ENCODE measurements at places on chromosomes 1 and 21.

- DNase-seq = no peak
Measured at GRCh38 chr1:147924813-147925212, 3.4 kb upstream of the GPR89B start.

- no peak for DNase-seq
Measured at GRCh38 chr1:18414321-18414720, 66.4 kb upstream of the KLHDC7A start.

DNA sequence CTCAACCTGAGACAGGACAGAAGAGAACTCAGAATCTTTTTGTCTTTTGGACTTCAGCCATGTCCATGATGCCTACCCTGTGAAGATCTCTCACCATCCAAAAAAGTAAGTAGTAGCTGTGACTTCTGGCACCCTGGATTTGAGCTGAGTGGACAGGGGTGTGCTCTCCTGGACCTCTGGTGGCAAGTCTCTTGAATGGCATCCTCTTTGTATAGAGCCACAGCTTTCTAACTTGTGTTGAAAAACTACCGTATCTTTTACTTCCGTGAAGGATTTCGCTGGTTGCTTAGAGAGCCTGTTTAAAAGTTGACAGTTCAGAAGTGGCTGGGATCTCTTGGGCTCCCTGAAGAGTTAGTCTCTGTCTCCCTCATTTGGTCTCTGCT lies 1.8 kb downstream of the MFN2 start:
- DNase-seq = no peak

DNA sequence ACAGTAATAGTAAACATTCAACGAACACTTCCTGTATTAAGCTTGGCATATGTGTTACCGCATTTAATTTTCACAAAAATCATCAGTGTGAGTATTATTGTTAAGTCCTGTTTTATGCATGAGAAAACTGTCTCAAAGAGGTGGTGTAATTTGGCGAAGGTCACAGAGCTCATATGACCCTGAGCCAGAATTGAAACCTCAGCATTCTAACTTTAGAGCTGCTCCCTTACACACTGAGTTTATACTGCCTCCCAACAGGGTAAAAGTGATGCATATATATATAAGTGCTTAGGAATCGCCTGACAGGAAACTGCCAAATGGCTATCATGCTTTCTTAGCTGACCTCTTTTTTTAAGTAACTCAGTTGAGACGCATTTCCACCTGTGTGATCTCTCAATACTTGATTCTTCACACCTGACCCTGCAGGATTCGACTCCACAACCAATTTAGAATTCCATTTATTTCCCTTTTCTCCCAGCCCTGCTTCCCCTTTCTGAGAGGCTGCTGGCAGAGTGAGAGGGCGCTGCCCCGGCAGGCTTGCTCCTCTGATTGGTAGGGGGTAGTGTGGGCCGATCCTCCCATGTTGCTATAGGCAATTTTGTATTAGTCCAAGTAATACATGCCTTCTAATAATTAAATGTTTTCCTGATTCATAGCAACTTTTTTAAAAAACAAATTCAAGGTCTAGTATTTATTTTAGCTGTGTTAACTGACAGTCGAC lies 40.5 kb downstream of the ZBTB40 start:
- DNase-seq = no peak

DNA sequence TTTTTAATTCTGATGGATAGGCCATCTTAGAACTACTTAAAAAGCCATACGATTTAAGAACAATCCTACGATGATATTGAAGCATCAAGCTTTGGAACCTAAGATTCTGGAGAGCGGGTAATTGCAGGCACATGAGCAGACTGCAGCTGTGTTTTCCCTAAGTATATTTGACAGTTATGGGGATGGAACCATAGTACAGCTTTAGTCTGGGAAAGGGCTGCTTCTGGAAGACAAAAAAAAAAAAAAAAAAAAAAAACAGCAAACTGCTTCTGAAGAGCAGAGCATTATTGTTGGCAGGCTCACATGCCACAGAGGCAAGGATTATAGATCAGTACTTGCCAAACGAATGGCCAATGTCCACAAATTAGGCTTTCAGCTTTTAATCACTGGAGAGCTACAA lies 1618.7 kb downstream of the AMY1C start:
- DNase-seq = no peak

DNA sequence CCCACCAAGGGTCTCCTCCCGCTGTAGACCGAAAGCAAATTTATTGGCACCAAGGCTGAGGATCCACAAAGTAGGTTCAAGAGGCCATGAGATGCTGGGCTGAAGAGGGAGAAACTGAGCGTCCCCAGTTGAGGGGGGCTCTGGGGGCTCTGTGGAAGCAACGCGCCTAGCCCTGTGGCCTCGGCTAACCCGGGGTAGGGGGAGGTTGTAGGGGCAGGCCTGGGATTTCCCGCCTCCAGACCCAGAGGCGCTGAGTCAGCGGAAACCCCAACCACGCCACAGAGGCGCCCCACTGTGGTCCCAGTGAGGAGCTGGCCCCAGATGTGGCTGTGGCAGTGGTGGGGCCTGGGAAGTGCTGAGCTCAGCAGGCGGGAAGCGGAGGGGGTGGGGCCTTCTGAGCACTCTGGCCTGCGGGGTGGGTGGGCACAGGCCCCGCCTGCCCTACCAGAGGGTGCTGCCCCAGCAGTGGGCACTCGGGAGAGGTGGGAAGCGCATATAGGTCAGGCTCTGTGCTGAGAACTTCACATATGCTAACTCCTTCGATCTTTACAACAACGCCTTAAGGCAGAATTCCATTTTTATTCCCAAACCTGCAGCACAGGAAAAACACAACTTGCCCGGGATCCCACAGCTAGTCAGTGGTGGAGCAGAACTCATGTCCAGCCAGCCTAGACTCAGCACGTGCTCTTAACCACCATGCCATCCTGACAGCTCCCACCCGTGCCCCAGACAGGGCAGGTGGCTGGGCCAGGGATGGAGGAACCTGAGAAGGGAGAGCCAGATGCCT lies 1.5 kb upstream of the COL16A1 start:
- DNase-seq = no peak

- DNase-seq = no peak
Measured at GRCh38 chr21:43872531-43873197, 7.6 kb downstream of the AGPAT3 start.

DNA sequence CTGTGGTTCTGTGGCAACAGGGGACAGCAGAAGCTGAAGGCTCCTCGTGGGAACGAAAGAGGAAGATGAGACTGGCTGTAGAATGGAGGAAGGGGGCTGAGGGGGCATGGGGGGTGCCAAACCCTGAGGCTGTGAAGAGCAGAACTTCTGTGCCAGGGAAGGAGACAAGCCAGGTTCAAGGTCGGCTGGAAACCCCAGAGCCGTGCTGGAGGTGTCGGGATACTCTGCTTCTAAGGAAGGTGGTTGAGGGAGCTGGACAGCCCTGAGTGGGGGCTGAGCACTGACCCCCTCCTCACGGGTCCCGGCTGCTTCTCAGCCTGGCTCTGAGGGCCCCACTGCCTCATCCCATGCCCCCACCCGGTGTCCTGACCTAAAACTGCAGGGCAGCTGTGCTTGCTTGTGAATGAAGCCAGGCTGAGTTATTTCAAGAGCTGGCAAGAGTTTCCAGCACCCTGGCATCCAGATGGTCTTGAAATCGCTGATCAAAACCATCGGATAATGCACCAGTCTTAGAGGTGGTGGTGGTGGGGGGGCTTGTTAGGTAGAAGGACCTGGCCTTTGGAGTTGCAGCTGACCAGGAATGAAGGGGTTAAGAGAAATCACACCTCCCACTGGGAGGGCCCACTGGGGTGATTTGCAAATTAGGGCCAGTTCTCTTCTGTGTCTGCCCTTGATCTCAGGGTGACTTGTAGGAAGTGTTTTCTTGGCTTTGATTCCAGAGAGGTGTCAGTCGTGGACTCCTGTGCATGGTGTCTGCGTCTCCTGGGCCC lies 218.9 kb upstream of the C1orf174 start:
- DNase-seq = no peak

DNA sequence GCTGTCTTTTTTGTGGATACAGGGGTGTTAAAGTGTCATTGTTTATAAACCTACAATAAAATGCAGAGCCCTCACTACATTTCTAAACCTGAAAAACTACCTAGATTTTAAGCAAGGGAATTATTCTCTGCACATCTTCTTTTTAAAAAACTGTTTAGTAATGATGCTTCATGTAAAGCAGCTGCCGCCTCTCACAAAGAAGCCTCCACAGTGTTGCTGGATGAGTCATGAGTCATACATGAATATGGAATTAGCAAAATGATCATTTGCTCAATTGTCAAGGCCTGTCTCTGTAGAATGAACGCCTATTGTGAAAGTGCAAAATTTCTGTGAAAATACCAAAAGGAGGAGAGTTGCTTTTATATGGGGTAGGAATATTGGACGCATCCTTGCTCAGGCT lies 259.5 kb upstream of the CHRM3 start:
- no peak for DNase-seq

DNA sequence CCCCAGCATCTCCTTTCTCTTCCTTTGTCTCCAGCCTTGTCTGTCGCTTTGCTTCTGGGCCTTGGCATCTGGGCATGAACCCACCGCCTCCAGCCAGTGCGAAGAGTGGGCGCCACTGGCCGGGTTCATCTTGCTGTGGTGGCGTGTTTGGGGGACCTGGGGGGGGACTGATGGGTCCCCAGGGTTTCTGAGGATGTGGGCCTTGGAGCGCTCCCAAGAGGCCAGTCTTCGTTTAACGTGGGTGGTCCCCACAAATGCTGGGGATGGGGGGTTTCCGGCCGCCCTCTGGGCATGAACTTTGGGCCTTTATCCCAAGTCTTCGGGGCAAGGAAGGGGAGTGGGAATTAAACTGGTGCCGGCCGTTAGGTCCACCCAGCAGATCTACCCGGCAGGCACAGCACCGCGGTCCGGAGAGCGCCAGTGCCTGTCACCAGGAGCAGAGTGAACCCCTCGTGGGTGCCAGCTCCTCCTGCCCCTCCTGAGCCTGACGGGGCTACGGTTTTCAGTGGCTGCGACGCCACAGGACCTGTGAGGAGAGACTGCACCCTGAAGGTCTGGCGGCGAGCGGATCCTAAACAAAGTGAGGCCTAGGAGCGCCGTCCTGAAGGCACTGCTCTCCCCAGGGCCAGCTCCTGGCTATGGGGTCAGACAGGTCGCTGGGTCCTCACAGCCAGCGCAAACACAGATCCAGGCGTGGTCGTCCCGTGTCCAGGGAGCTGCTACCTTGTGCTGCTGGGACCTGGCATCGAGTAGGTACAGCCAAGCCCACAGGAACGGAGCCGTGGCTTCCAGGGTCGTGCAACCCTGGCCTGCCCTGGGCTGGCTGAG lies 12.1 kb upstream of the C1orf174 start:
- no peak for DNase-seq

DNA sequence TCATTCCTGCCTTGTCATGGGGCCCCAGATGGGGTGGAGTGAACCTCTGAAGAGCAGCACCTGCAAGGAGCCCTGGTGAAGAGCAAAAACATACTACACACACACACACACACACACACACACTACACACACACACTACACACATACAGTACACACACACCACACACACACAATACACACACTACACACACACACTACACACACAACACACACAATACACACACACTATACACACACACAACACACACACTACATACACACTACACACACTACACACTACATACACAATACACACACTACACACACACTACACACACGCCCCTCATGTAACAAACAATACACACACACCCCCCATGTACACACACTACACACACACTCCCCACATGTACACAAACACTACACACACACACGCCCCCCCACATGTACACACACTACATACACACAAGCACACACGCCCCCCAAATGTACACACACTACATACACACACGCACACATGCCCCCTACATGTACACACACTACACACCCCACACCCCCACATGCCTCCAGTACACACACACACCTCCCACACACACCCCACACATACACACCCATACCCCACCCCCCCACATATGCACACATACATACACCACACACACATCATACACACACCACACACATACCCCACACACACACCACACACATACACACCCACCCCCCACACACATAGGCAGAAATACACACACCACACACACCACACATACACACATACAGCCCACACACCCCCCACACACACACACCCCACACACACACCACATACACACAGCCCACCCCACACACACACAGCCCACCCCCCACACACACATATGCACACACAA lies 9.3 kb downstream of the SLC2A5 start:
- DNase-seq = no peak

- no peak for DNase-seq
Measured at GRCh38 chr1:119535381-119535780, 28.4 kb downstream of the HSD3B1 start.

- DNase-seq = no peak
Measured at GRCh38 chr1:78359666-78360065, 131.1 kb upstream of the PTGFR start.

DNA sequence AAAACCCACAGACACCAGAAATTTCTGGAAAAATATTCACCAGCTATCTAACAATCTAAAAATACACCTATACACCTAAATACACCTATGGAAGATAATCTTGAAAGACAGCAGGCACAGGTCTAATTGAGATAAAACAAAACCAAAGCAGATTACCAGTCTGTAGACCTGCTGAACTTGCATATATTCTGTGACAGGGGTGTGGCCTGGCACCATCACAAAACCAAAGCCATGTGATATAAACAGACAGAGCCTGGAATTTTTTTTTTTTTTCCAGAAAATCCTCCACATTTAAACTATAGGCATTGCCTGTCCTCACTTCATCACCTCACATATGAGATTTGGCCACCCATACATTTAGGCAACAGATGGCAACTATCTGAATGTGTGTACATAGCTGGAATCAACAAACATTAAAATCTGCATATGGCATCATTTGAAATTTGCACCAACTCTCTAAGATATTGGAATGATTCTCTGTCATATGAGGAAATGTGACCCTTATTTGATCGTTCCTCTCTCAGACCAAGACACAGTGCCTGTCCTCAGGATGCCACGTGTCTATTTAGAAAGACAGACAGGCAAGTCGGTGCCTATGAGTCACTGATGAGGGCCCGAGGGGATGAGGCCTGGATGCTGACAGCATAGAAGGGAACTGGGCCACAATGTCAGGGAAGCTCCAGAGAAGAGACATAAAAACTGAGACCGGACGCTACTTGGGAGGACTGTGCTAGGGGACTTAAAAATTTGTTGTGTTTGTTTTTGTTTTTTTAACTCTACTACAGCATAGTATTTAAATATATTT lies 32.6 kb downstream of the NMNAT2 start:
- DNase-seq = no peak

DNA sequence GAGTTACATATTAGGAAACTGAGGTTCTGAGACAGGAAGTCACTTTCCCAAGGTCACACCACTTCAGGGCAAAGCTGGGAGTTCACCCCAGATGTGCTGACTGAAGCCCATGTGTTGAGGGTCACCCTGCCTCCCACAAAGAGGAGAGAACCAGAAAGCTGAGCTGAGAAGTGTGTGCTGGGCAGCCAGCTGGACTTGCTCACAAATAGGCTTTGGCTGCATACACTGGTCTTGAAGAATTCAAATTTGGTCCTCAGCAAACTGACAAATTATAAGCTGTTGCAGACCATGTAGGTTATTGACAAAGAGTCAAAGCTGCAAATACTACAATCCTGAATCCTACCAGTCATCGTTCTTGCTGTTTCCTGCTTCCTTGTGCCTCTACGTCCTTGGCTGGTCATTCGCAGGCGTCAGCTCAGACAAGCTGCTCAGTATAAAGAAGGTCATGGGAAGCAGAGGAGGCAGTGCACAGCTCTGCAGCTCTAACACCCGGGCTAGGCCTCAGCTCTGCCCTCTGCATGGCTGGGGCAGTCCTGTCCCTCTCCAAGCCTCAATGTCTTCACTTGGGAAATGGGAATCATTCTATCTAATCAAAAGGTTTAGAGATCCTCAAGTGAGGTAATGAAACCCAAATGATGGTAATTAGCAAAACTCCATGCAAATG lies 40.0 kb downstream of the CDCP2 start:
- no peak for DNase-seq
